ENCODE measurements at places on chromosomes 6 and 20.
A peak's percentile ranks its signal among the peaks of the same experiment; 100 is the strongest.

- no peak for DNase-seq
Observed at GRCh38 chr6:40983752-40984151, 55.3 kb downstream of the UNC5CL start.

DNA sequence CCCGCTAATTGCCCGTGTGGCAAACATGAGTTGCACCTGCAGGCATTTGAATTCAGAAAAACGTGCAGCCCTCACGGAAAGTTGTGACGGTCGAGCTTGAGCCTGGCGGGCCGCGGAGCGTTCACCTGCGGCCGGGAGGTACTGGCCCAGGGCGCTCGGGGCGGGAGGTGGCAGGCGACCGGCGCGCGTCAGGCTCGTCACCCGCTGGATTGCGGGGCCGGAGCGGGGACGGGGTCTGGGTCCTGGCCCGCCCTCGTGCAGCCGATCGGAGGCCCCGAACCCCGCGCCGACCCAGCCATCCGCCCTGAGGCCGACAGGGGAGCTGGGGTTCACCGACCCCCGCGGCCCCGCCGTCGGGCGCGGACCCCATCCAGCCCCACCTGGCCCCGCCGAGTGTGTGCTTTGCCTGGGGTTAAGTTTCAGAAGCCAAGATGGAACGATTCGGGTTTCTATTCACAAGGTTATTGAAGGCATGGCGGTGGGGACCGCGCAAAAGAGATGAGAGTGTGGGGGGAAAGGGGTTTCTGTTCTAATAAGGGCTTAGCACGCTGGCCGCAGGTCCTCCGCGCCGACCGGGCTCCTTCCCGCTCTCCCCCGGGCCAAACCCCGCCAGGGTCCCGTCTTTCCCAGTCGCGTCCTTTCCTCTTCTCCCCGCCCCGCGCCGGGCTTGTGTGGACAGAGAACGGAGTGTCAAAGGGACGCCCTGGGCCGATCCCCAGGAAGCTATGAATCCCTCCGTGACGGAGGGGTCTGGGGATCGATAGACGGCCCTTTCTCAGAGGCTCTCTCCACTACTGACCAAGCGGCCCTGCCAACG, 1.6 kb upstream of the HEY2 start:
- DNase-seq = peak; percentile 66

GRCh38 chr6:170248111-170248805, 42.6 kb downstream of the DLL1 start:
- no peak for DNase-seq

DNA sequence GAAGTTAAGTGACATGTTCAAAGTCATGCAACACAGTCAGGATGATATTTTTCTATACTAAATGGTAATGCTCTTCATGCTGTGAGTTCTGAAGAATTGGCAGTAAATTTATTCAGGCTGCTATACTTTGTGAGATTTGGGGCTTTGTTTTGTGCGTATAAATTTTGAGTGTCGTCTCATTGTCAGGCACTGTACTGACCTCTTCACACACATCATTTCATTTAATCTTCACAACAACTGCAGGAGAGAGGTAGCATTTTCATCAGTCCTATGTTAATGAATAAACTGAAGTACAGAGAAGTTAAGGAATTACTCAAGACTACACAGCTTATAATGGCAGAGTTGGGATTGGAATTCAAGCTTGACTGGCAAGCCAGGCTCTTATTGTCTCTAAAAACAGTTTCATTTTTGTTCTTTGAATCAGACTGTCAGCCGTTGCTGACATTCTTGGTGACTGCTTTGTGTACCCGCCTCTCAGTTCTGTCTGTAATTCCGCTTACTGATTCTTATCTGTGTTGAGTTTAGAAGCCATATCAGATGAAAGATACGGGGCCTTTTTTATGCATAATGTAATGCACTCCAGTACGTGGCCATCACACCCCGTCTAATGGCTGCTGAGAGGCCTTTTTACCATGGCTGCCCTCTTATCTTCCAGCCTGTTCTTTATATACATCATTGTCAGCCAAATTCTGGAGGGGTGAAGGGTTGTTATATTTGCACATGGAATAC, 274.9 kb downstream of the UTRN start:
- no peak for DNase-seq

GRCh38 chr6:113776998-113777397, 80.1 kb upstream of the MARCKS start:
- DNase-seq = no peak

DNA sequence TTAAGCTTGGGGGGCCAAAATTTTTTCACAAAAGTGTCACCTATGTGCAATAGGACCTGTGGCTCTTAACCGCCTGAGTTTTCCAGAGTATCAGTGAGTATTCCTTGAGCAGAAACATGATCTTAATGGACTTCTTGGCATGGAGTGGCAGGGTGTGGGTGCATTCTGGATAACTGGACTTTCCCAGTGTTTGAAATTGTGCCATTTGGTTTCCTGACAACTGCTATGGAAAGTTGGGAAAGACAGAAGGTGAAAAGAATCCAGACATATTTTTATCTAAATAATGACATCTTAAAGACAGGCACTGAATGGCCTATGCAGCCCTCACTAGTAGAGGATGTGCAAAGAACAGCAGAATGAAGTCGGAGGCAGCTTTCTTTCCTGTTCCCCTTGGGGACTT, 34.3 kb upstream of the ADTRP start:
- no peak for DNase-seq

- no peak for DNase-seq
Observed at GRCh38 chr6:42190554-42191183, 4.1 kb downstream of the GUCA1B start.

DNA sequence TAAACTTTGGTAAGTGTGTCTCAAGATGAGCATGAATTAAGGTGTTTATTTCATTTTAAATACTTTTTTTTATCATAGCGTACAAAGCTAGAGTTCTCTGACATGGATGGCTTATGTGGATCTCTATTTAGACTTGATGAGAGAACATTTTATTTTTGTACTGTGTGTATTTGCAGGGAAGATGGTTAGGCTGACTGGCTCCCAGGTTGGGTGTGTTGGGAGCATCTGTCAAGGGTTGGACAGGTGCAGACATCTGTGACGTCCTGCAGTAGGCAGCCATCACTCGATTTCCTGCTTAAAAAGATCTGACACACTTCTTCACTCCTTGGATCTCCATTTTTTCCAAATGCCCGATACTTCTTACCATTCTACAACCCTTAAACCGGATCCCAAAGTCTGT, 221.9 kb upstream of the QKI start:
- DNase-seq = no peak

DNA sequence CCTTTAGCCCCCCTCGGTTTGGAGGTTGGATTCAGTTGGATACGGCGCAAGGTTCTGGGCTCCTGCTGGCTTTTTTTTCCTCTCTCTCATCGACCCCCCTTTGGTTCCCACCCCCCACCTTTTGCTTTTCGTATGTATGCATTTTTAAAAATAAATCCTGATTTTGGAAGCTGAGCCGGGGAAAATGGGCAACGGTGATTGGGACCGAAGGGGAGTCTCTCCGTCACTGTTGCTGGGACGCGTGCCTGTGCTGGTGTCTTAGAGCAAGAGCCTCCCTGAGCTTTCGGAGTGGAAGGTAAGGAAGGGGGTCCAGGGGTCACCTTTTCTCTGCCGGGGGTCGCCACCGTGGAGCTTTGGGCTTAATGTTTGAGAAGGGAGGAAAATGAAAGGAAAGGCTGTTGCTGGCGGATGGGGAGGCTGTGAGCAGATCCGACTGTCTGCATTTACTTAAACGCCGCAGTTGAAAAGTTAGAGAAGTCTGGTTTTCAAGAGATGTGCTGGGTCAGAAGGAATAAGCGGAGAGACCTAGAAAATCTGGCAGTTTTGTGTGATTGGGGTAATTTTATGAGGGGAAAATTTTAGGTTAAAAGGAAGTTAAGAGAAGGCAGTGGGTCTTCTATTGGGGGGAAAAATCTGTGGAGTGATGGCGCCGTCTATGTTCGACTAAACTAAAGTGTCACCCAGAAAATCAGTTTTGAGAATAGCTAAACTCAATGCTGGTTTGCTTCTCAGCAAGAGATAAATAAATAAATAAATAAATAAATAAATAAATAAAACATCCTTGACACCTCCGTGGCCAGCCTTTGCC, 828 bp downstream of the ADGRB3 start:
- DNase-seq = no peak

GRCh38 chr20:49140411-49140810, 47.7 kb downstream of the STAU1 start:
- DNase-seq = no peak

- peak; percentile 70 for DNase-seq
Observed at GRCh38 chr6:26215585-26216358, 128.5 kb downstream of the HFE start.

- DNase-seq = peak; percentile 64
Observed at GRCh38 chr6:128882991-128883611, at the start of gene LAMA2. TSS of gene LAMA2 (plus strand) at chr6:128883138. CDS start at chr6:128883246, 108 bp downstream.

GRCh38 chr6:20349225-20349624, 52.5 kb upstream of the E2F3 start:
- peak; percentile 87 for DNase-seq

- no peak for DNase-seq
Observed at GRCh38 chr20:10911298-10911697, 237.5 kb upstream of the JAG1 start.

- DNase-seq = no peak
Observed at GRCh38 chr6:18016698-18017097, 29.3 kb upstream of the KIF13A start.

GRCh38 chr6:54020334-54020733, 90.9 kb upstream of the MLIP start:
- peak; percentile 17 for DNase-seq

DNA sequence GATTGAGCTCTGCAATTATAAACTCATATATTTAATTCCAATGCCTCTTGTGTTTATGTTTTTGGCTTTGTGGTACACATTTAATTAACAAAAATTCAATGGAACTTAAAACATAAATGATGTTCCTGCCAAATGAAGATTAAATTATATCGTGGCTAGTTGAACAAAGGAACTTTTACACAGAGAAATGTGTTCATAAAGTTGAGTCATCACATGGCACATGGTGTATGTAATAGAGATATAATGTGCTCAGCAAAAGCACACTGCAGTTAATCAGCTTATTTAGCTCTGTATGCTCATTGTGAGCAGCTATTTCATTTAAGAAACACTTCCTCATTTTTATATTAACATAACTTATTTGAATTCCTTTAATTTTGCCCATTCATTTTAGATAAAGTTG, 1295.6 kb upstream of the CITED2 start:
- DNase-seq = no peak

GRCh38 chr6:37556881-37557644, 57.4 kb upstream of the CCDC167 start:
- no peak for DNase-seq

DNA sequence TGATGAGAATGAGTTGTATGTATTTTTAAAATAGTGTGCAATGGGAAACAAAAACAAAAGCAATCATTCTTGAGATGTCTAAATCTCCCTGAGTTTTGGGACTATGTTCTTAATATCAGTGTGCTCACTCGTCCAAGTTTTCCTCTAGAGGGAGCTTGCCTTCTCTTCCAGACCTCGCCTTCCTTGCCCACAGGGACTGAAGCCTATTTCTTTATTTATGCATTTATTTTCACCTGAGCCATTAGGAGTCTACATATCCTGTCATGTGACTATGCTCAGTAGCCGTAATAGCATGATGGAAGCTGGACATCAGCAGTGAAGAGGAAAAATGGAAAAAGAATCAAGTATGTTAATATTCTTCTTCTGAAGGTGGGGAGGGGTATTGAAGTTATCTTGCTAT, 131.2 kb downstream of the SH3BGRL2 start:
- DNase-seq = no peak

DNA sequence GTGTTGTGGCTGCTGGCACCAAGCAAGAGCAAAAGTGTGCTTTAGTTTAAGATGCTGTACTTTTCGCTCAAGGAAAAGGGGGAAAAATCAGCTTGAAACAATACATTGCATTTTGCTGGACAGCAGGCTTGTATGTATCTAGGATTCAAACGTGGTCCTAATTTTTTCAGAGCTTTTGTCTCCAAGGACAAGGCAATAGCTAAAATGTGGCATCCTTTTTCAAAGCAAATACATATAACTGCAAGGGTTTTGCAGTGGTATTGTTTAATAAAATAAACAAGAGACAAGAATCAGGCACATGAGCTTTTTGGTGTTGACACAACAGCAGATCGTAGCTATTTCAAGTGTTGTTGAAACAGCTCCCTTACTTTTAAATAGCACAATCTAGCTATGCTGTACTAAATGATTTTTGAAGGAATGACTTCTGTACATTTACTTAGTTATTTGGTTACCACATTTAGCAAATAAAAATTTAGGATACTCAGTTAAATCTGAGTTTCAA, 137.0 kb upstream of the HEY2 start:
- DNase-seq = no peak

- DNase-seq = no peak
Observed at GRCh38 chr20:1941226-1941625, 46.0 kb downstream of the SIRPA start.

DNA sequence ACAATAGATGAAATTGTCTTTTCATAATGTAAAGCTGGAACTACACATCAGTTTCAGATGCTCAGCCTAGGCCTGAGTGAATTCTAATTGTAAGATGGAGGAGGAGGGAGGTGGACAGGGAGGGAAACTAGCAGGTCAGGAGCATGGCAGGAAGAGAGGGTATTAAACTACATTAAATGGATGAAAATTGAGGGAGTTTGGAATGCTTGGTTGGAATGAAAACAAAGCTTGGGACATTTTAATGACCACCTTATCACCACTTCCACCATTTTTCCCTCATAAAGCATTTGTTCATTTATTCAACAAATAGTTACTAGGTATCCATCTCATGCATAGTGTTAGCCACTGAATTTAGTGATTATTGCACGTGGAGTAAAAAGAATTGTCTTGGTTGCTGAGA, 65.0 kb downstream of the KIZ start:
- DNase-seq = no peak

DNA sequence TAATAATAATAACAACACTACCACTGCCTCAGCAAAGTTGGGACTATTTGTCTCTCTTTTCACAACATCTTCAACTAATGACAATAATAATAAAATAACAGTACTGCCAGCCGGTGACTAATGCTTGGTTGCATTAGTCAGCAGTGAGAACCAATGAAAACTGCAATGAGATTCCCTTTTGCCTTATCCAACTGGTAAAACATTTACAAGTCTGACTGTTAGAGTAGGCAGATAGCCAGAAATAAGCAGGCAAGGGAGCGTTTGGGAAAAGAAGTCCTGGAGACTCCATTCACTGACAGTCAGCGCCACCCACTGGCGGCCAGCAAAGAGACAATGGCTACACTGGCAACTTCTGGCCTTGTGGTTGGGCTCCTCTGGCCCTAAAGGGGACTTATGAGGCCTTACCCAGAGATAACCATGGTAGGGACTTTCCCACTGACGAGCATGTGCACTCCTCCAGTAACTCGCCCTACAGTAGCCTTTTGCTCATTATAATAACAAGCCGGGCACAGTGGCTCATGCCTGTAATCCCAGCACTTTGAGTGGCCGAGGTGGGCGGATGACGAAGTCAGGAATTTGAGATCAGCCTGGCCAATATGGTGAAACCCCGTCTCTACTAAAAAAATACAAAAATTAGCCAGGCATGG, 3.4 kb upstream of the NSFL1C start:
- DNase-seq = peak; percentile 97

GRCh38 chr6:157761331-157761921, 61.6 kb upstream of the SNX9 start:
- DNase-seq = no peak

Data from large intestine (tissue), 12 donors.